Natural killer cell treated with Interleukin-12 subunit alpha and Interleukin-12 subunit beta and Interleukin-15 and Interleukin-18, amount 100 ng/mL, for 72 hours (primary cell): ENCODE measurements at places on chromosomes 6 and 20.

GRCh38 chr20:61419501-61419900 is 167.4 kb downstream of the CDH4 start:
- no peaks in the 10 kb centered on the region for H3K4me1 ChIP-seq
- DNase-seq, result no peak
- no peak overlapping the region for H3K27ac ChIP-seq
- H3K36me3 ChIP-seq, result no peaks in the 10 kb centered on the region
- no peak overlapping the region for H3K4me3 ChIP-seq

DNA sequence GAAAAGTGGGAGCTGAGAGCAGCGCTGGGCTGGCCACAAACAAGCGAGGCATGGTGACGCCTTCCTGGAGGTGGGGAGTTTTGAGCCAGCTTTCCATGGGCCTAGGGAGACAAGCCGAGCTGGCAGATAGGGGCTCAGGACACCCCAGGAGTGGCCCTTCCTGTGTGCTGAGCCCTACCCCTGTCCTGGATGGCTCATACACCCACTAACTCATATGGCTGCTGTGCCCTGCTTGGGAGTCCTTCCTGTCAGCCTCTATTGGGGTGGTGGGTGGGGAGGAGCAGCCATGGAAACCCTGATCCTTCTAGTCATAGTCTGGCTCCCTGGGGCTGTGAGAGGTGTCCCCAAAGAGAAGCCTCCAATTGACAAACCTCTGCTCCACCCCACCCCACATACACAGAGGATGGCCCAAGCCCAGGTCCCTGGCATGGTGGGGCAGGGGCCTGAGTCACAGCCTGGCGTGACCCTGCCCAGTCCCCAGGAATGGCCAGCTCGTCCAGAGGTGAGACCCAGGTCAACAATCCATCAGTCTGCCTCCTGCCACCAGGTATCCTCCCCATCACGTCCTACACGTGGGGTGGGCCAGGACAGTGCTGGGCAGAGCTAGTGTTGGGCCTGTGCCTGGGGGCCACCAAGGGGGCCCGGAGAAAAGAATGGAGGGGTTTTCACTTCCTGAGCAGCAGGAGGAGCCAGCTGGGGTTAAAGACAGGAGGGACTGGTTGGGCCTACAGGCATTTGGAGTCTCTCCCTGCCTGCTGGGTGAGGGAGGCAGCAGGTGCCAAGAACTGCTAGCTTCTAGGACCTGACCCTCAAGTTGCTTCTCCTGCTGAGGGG is 52.2 kb downstream of the MRPL14 start:
- peaks cover 16% of the 10 kb centered on the region for H3K4me1 ChIP-seq
- peak overlapping the region; percentile 85 for H3K4me3 ChIP-seq
- DNase-seq, result no peak
- peaks cover 25% of the 10 kb centered on the region for H3K27me3 ChIP-seq
- H3K27ac ChIP-seq, result peak overlapping the region; percentile 89

DNA sequence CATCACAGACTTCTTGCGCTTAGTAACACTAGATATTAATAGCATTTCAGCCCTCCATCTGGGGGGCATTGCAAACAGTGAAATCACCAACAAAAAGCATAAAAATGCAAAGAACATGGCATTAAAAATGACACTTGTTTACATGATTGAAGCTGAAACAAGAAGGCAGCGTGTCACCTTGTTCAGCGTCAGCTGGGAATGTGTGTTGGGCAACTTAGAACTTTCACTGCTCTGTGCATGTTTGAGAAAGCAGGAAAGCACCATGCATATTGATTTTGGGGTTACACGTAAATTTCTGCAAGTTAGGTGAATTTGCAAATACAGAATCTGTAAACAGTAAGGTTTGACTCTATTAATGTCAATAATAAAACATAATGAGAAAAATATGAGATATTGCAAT is 162.9 kb downstream of the SOX4 start:
- H3K4me1 ChIP-seq, result no peaks in the 10 kb centered on the region
- no peak overlapping the region for H3K27ac ChIP-seq
- DNase-seq, result no peak
- no peaks in the 10 kb centered on the region for H3K36me3 ChIP-seq
- peaks cover 5% of the 10 kb centered on the region for H3K27me3 ChIP-seq

DNA sequence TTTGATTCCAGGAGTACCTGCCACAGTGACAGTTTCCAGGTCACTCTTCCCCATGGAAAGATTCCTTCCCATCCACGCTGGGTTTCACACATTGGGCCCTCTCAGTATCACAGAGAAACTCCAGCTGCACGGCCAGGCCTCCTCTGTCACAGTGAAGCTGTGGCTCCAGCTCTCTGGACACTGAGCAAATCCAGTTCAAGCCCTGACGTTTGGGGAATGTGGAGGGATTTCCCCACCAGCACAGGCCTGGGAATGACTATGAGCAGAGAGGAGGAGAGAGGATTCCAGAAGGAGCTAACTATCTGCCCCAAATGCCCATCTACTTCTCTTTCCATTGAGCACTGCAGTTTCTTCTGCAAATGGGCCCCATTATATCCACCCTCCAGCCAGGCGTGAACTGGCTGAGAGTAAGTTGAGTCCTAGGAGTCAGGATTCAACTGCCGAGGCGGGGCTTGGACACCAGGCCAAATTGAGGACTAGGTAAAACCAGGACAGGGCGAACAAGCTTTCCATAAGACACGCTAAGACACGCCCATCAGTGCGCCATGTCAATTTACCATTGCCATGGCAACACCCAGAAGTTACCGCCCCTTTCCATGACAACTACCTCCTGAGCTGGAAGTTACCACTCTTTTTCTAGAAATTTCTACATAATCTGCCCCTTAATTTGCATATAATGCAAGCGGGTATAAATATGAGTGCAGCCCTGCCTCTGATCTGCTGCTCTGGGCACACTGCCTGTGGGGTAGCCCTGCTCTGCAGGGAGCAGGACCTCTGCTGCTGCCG is 9.2 kb upstream of the BNIP5 start:
- peaks cover 1% of the 10 kb centered on the region for H3K4me1 ChIP-seq
- no peaks in the 10 kb centered on the region for H3K36me3 ChIP-seq
- no peak overlapping the region for H3K4me3 ChIP-seq
- peaks cover 8% of the 10 kb centered on the region for H3K27me3 ChIP-seq
- no peak overlapping the region for H3K27ac ChIP-seq
- DNase-seq, result peak; percentile 18

GRCh38 chr6:117432273-117432672 is 6.5 kb upstream of the ROS1 start:
- peaks cover 66% of the 10 kb centered on the region for H3K27me3 ChIP-seq
- DNase-seq, result no peak
- H3K4me1 ChIP-seq, result no peaks in the 10 kb centered on the region
- no peak overlapping the region for H3K4me3 ChIP-seq

DNA sequence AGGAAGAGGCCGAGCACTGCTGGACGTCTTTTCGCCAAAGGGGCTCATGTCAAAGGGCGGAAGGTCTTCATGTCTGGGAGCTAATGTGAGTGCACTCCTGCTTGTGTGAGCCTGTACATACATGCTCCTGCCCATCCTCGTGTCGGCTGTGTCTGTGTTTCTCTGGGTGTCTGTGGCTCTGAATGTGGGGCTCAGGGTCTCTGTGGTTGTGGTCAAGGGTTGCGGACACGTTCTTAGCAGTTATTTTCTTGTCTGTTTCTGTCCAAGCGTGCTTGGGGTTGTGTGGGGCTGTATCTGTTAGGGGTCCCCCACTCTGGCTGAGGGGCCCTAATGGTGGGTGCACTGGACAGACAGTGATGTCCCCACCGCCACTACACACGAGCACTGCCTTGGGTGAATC is 2.9 kb downstream of the AVP start:
- H3K27me3 ChIP-seq, result peaks cover 40% of the 10 kb centered on the region
- peaks cover 13% of the 10 kb centered on the region for H3K4me1 ChIP-seq
- DNase-seq, result no peak
- H3K36me3 ChIP-seq, result no peaks in the 10 kb centered on the region

DNA sequence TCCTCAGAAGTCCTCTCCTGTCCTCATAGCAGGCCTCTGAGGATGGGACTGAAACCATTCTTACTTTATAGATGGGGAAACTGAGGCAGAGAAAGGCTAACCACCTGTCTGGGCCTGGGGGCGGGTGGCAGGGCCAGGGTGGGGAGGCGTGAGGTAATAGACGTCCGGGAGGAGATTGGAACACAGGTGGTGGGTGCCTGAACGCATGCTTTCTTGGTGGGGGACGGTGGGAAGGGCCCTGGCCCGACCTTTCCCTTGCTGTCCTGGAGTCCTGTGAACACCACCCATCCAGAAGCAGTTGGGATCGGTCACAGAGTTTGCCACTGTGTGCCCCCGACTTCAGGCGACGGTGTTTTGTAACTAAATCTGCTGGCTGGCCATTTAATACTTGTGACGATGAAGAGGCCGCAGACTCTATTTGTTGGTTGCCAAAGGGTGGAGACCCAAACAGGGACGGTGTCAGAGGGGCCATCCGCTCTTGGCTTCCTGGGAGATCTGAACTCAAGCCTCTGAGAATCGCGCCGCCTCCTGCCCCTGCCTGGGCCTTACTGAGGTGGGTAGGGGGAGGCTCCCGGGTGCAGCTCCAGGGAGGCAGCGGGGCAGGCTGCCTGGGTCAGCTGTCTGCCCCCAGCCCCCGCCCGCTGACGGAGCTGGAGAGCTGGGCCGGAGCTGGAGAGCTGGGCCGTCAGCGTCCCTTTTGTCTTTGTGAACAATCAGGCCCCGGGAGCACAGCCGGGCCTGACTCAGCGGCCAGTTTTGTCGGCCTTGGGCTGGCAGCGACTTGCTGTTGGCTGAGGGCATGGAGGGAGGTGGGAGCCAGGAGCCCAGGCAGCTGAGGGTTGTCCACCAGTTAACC is 4.1 kb downstream of the RBM38 start:
- H3K4me3 ChIP-seq, result no peak overlapping the region
- DNase-seq, result no peak
- peaks cover 80% of the 10 kb centered on the region for H3K4me1 ChIP-seq
- H3K27me3 ChIP-seq, result no peaks in the 10 kb centered on the region

DNA sequence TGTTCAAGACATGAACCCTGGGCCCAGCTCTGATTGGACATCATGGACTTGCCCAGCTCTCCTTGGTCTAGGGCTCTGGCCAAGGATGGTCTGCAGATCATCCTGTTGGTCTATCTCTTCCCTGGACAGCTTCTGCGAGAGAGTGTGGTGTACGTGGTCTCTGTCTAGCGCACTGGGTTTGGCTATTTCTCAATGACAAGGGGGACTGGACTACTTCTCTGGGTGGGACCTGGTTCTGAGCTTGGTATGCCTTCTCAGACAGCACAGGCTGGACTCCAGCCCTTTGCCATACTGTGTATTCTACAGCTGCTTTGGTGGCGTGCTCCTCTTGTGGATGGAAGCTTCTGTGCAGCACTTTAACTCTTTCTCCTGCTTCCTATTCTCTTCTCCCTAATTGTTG is 8.5 kb upstream of the RAET1E start:
- DNase-seq, result no peak
- H3K4me3 ChIP-seq, result no peak overlapping the region
- H3K27me3 ChIP-seq, result peaks cover 5% of the 10 kb centered on the region

DNA sequence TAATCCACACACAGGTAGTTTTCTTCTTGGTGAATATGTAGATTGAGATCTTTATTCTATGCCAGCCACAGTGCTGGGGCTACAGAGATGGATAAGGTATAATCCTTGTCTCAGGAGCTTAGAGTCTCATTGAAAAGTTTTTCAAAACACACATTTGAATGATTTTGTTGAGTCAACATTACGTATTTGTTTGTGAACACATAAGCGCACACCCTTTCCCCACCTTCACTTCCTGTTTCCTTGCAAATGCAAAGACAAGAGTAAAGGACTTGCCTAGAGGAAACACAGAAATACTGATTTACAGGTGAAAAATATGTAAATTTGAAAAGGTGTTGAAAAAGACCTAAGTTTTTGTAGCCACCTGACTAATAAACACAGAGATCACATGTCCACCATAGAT is 27.8 kb downstream of the VAPB start:
- H3K4me1 ChIP-seq, result peaks cover 29% of the 10 kb centered on the region
- no peaks in the 10 kb centered on the region for H3K27me3 ChIP-seq
- no peak for DNase-seq
- H3K36me3 ChIP-seq, result peaks cover 6% of the 10 kb centered on the region
- H3K27ac ChIP-seq, result no peak overlapping the region
- no peak overlapping the region for H3K4me3 ChIP-seq

GRCh38 chr6:139790527-139790926 is 416.1 kb upstream of the CITED2 start:
- no peak for DNase-seq

DNA sequence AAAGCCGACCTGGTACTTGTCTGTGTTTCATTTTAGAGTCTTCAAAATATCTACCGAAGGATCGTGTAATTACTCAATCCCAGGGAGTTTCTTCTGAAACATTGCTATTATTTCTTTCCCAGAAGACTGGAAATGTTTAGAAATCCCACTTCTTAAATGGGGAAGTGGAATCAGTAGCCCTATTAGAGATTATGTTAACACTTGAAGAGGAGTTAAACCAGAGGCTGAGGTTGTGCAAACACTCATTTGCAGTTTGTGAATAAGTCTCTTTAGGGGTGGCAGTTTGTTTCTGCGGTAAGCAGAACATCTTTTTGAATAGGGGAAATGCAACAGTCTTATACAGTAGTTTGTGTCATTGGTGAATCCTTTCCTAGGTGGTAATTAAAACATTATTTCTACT is 21.3 kb downstream of the DSP start:
- no peak for DNase-seq
- H3K36me3 ChIP-seq, result no peaks in the 10 kb centered on the region
- H3K27me3 ChIP-seq, result peaks cover 34% of the 10 kb centered on the region
- H3K27ac ChIP-seq, result no peak overlapping the region
- H3K4me3 ChIP-seq, result no peak overlapping the region

DNA sequence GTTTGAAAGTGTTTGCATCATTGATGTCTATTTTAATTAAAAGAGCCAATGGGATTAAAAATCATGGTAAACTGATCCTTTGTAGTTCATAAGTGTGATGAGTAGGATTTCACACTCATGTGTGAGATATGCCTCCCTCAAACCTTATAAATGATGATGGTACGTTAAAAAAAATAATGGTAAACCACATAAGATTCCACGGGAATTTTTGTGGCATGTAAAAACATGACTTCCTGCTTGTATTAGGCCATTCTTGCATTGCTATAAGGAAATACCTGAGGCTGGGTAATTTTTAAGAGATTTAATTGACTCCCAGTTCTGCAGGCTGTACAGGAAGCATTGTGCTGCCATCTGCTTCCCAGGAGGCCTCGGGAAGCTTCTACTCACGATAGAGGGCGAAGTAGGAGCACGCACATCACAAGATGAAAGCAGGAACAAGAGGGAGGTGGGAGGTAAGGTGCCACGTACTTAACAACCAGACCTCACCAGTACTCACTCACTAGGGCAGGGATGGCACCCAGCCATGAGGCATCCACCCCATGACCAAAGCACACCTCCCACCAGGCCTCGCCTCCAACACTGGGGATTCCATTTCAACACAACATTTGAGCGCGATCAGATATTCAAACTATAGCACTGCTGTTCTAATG is 187.6 kb upstream of the QKI start:
- H3K36me3 ChIP-seq, result no peaks in the 10 kb centered on the region
- no peak overlapping the region for H3K4me3 ChIP-seq
- no peaks in the 10 kb centered on the region for H3K4me1 ChIP-seq
- H3K27me3 ChIP-seq, result peaks cover 5% of the 10 kb centered on the region

DNA sequence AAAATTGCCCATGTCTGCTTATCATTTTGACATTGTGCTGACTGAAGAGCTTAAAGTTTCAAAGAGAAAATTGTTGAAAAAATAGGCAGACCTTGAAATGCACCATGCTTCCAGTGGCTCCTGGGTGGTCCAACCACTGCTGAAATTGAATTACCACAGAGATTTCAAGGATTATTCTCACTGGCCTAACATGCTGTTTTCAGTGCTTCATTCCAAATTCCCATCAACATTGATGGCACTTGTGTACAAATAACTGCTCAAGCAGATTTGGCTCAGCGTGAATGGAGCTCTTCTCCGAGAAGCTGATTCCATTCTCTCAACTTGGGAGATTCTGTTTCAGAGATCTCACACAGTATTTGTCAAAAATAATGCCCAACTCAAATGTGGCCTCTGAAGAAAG is 75.5 kb downstream of the LAMA4 start:
- no peak for DNase-seq
- H3K36me3 ChIP-seq, result no peaks in the 10 kb centered on the region
- no peak overlapping the region for H3K4me3 ChIP-seq
